ENCODE measurements at places on chromosomes 12 and 14.

- no peak for DNase-seq
Measured at GRCh38 chr12:29148596-29148910, 525 bp upstream of the FAR2 start.

- no peak for DNase-seq
Measured at GRCh38 chr14:71228711-71229110, 321.5 kb downstream of the PCNX1 start.

DNA sequence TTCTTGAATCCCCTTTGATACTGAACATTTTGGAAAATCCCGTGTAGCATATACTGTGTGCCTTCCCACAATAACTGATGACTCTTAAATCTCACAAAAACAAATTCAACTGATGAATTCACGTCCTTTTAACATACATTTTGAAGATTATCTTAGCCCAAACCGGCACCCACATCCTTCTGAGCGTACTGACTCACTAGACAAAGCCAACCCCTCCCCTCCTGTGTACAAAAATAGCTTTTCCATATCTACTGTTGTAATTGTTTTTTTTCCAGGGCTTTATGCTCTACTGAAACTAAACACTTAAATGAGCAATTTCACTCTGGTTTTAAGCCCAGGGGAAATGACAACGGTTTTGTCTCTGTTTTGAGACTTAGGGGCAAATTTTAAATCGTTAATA is 109.4 kb upstream of the ATF7IP start:
- DNase-seq = no peak

DNA sequence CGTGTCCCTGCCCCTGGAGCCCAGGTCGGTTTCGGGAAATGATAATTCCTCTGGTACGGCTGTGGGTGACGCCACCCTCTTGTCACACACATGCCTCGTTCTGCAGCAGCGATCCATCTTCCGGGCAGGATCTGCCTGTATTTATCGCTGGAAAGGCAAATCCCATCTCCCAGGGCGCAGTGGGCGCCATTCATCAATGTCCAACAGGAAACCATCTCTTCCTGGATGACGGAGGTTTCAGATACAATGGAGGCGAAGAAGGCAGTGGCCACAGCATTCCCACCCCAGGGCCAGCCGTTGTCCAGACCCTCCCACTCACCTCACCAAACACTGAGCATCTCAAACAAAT is 74.2 kb downstream of the NOC4L start:
- DNase-seq = no peak

DNA sequence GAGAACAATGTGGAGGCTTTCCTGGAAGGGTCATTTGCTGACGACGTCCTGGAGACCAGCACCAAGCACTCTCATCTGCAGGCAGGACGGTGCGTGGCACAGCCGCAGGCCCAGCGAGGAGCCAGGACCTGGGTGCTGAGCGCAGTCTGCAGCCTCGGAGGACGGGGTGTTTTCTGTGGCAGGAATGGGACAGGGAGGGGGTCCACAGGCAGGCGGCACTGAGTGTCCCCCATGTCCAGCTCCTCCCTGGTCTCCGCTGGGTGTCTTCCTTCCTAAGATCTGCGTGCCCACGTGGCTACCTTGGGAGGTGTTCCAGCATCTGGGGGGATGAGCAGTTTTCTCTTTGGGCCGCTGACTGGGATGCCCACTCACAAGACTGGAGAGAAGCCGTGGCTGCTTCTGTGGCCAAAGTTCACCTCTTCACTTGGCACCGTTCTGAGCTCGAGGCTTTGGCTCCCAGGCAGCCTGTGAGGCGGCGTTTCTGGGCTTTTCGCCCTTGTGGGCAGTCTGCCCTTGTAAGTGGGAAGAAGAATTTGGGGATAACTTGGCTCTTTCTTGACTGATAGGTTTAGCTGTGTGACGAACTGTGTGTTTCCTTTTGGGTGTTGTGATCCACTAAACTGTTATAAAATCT is 72.2 kb downstream of the NOC4L start:
- no peak for DNase-seq

GRCh38 chr12:630656-631632 is 32.3 kb downstream of the NINJ2 start:
- no peak for DNase-seq

DNA sequence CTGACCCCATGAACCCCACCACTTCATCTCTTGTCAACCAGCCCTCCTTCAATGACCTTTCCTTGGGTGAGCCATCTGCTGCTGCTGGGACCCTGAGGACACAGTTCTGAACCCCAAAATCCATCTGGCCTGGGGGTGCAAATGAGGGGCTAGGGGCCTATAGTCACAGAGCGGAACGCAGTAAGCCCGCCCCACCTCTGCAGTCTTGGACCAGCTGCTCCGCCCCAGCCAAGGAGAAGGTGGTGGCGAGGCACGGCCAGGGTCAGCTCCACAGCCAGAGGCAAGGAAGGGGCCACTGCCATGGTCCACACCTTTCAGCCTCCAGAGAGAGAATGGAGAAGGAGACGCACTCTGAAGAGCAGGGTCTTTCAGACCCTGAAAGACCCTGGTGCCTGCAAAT is 5.1 kb downstream of the TMEM179 start:
- no peak for DNase-seq

DNA sequence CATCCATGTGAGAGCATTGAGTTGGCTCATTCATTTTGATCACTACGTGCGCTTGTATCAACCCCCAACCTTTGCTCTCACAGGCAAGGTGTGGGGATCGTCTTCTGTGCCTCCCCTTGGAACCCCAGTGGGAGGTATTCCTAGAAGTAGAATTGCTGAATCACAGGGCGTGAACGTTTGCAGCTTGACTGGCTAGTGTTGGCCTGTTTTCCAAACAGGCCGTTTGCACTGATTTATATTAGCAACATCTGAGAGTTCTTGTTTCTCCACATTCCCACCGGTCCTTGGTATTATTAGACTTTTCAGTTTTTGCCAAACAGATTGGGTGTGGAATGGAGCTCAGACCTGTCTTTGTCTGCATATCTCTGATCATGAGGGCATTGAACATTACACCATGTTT is 288.6 kb upstream of the PWP1 start:
- no peak for DNase-seq

DNA sequence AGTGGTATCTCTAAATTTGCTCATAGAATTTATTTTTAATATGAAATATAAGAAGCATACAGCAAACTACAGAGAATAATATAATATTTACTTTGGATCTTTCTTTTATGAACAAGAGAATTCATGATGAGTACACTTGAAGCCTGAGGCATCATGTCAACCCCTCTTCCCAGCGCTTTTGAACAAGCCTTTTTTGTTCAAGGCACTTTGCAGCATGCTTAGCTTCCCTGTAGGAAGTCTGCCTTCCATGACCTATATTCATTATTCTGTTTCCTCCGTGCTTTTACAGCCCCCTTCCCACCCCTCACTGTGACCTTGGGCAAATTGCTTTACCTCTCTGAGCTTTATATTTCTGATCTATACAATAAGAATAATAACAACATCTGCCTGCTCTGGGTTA is 41.6 kb downstream of the SCN8A start:
- no peak for DNase-seq

GRCh38 chr12:2482938-2483660 is 311.7 kb upstream of the FKBP4 start:
- DNase-seq = no peak

DNA sequence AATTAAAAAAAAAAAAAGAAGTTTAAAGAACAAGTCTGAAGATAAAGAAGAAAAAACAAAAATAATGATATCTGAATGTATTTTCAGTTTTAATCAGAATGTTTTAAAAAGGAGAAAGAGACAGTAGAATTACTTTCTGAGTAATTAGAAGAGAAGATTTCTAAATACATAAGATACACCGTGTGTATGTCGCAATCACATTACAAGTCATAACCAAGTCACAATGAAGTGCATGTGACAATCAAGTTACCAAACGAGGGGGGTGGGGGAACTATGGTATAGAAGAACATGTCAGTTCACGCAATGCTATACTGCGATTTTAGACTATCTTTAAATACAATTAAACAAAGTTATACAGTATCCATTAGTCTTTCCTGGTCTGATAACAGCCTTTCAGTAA is 1464.1 kb upstream of the FLRT2 start:
- no peak for DNase-seq

- DNase-seq = no peak
Measured at GRCh38 chr12:94167756-94168416, 19.5 kb downstream of the PLXNC1 start.

- no peak for DNase-seq
Measured at GRCh38 chr14:95331708-95332408, 12.2 kb upstream of the CLMN start.

DNA sequence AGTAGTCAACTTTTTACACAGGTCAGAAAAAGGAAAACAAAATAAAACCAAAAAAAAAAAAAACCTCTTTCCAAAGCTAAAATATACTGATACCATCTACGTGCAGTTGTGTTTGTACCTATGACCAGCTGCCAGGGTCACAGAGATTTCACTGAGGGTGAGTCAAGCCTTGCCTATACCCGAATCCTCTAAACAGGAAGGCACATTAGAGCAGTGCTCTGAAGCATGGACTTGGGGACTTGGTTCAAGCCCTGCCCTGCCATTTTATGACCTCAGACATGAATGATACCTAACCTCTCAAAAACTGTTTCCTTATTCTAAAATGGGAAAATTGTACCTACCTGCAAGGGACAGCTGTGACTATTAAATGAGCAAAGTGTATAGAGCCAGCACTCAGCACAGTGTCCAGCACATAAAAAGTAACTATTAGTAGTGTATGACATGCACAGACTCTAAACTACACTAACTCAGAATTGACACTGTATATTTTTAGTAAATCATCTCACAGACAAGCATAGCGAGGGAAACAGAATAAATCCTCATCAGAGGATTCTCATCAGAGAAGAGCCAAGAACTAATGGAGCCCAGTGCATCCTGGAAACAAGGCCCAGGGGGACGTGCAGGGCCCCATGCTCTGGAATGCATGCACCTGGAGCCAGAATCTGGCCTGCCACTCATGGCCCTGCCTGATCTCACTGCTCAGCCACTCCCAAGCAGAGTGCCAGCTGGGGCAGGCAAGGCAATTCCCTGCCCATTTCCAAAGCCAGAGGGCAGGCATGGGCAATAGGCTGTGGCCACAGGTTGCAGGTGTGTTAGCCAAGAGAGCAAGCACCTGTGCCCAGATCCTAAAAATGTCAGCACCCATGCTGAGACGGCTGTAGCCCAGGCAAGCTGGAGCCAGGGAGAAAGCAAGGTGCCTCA is 57.0 kb downstream of the NT5DC3 start:
- DNase-seq = no peak

DNA sequence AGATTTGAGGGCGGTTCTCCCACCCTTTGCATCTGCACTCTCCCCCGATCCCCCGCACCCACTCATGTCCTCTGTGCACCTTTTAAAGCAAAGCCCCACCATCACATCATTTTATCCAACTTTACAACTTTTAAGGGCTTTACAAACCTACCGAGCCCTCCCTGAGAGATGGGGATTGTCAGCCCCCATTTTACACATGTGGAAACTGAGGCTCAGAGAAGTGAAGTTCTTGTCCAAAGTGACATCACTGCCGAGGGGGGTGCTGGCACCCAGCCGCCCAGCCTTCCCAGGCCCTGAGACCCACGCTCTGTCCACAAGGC is 334.2 kb downstream of the MED13L start:
- no peak for DNase-seq

- DNase-seq = no peak
Measured at GRCh38 chr12:51620448-51620847, 29.4 kb downstream of the SCN8A start.

DNA sequence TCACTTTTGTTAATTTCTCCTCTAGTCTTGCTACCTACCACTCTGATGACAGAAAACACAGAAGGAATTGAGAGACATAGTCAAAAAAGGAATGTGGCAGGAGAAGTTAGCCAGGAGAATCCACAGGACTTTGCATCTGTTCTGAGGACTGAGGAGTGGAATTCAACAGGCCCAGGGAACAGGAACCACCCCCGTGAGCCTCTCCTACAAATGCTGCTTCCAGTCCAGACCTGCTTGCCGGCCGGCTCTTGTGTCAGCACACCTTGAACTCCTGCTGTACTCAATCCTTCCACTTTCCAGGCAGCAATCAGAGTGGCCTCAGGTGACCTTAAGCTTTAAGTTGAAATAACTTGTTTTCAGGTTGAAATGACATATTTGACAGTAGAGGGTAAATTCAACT is 903.1 kb downstream of the BCL11B start:
- no peak for DNase-seq

- DNase-seq = peak; percentile 70
Measured at GRCh38 chr12:5716976-5717375, 228.1 kb downstream of the ANO2 start.

DNA sequence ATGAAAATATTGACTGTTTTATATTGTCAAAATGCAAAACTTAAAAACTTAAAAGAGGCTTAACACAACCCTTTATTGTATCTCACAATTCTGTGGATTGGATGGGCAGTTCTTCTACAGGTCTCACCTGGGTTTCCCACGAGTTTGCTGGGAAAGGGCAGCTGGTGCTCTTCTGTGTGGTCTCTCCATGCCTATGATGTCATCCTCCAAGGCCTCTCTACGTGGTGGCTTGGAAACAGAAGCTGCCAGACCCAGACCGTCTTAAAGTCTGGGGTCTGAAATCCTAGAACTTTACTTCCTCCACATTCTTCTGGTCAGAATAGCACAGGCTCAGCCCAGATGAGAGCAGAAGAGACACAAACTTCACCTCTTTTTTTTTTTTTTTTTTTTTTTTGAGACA is 36.5 kb upstream of the KICS2 start:
- DNase-seq = no peak

- DNase-seq = no peak
Measured at GRCh38 chr12:77124767-77125166, 59.4 kb upstream of the E2F7 start.

DNA sequence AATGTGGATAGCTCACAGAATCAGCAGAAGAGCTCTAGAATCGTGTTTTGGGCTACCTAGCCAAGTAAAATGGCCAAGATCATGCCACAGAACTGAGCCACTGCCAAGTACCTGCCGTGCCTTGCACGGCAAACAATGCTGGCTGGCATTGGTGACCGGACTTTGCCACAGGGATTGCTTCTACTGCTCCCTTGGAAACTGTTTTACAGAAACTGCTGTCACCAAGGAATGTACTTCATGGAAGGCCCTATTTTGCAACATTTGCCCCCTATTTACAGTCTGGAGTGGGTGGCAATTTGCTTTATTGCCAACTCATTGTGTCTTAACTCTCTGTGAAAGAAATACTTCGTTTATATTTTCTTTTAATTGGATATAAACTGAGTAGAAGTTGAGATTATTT is 49.0 kb downstream of the BORCS5 start:
- DNase-seq = no peak

DNA sequence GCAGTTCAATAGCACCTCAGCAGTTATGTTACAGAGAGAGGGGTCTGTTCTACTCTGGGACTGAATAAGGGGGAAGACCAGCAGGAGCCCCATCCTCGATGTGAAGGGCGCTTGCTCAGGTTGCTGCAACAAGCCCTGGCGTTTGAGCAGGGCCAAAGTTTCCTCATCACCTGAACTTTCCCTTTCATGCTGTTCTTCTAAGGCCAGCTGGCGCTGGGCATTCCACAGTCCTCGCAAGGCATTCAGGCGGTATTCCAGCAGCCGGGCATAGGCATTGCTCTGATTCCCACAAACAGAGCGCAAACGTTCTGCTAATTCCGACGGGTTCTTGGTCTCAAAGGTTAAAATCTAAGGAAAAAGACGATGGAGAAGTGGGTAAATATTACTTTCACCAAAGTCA is 62.8 kb downstream of the HECTD4 start:
- DNase-seq = no peak
